ENCODE measurements at places on chromosomes 16 and 17.
A peak's percentile ranks its signal among the peaks of the same experiment; 100 is the strongest.

- DNase-seq = no peak
Measured at GRCh38 chr17:72523491-72523890, 402.7 kb downstream of the SOX9 start.

DNA sequence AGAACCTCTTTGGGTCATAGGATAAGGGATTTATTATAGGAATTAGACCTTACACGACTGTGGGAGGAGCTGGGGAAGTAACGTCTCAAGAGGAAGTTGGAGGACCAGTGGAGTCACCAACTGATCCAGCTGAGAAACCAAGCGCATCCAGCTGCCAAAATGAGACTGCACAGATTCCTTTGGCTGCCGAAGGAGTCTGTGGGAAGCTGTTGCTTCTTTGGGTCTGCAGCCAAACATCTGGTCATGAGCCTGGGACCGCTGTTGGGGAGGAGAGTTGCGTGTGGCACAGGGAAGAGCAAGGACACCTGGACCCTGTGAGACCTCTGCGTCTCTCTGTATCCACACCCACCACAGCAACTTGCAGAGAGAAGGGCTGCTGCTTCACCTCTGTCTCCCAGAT lies 2.4 kb upstream of the NACA2 start:
- DNase-seq = no peak

DNA sequence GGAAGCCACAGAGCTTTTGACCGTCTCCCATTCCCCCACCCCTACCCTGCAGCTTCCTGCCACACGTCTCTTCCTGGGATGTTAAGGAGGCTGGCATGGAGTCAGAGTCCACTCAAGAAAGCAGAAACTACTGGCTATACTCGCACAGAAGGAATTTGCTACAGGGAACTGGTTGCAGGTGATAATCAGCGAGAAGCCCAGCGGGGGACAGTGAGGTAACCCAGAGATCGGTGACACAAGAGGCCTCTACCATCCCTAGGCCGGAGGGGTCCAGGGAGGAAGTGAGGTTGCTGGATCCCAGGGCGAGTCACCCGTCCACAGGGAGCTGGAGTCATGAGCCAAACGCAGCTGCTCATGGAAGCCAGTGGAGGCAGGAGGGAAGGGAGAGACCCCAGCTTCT lies 93.7 kb downstream of the SDK2 start:
- no peak for DNase-seq

DNA sequence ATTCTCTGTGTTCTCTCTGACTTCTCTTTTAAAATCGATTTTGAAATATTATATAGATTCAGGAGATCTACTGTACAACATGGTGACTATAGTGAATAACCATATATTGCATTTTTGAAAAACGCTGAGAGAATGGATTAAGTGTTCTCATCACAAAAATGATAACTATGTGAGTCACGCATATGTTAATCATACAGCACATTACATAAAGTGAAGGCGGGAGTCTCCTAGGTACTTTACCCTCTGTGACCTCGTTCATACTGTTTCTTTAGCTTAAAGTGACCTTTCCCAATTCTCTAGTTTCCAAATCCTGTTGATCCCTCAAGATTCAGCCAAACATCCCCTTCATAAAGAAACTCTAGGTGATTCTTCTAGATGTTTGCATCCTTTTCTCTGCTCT lies 3.1 kb upstream of the KRTAP3-2 start:
- no peak for DNase-seq

GRCh38 chr16:28883221-28883996 lies 5.1 kb downstream of the ATP2A1 start:
- DNase-seq = no peak

GRCh38 chr17:5352681-5353289 lies 66.7 kb downstream of the NUP88 start:
- DNase-seq = no peak

DNA sequence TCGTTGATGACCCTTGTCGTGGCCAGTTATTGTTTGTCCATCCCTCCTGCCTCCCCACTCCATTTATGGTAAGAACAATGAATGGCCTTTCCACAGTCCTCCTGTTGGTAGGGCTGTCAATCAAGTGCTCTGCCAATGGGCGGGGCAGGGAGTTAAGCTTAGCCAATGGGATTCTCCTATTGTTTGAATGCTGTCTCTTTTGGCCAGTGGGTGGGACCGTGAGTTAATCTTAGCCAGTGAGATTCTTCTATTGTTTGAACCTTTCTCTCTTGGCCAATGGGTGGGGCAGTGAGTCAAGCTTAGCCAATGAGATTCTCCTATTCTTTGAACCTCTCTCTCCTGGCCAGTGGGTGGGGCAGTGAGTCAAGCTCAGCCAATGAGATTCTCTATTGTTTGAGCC lies 85.4 kb downstream of the IRX3 start:
- no peak for DNase-seq

GRCh38 chr16:11256661-11257130 lies 692 bp upstream of the SOCS1 start:
- DNase-seq = no peak

GRCh38 chr16:23156946-23157460 lies 7.8 kb upstream of the USP31 start:
- no peak for DNase-seq

GRCh38 chr17:77692571-77693161 lies 265.8 kb upstream of the TNRC6C start:
- peak; percentile 12 for DNase-seq

DNA sequence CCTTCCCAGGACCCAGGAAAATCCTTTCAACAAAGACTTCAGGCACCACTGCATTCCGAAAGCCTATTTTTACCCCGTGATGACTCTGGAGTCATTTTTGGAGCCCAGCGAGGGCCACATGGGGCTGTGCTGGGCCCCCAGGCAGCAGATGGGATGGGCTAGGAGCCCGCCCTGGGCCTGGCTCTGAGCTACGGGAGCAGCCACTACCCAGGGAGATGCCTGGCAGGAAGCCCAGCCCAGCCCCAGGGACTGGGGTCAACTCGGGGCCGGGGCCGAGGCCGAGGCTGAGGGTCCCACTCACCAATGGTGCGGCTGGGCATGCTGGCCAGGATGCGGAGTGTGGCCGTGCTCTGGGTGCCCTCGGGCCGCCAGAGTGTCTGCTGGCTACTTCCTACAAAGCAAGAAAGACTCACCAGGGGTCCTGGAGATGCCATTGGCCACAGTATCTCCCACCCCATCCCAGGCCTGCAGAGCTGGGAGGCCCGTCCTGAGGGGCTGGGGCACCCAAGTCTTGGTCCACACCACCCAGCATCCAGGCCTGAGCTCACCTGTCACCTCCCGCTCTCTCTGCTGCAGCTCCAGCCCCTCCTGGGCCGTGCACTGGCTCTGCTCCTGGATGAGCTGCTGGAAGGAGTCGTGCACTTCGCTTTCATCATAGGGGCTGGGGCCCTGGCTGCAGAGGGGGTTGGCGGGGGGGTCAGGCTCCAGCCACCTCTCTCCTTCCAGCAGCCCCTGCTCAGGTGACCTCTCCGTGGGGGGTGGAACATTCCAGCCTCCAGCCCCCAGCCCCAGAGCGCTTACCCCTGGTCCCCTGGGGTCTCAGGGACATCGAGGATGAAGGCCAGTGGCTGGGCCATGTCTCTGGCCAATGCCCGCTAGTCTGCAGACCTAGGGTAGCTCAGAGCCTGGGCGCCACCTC lies 2.3 kb downstream of the TMC6 start:
- DNase-seq = no peak

DNA sequence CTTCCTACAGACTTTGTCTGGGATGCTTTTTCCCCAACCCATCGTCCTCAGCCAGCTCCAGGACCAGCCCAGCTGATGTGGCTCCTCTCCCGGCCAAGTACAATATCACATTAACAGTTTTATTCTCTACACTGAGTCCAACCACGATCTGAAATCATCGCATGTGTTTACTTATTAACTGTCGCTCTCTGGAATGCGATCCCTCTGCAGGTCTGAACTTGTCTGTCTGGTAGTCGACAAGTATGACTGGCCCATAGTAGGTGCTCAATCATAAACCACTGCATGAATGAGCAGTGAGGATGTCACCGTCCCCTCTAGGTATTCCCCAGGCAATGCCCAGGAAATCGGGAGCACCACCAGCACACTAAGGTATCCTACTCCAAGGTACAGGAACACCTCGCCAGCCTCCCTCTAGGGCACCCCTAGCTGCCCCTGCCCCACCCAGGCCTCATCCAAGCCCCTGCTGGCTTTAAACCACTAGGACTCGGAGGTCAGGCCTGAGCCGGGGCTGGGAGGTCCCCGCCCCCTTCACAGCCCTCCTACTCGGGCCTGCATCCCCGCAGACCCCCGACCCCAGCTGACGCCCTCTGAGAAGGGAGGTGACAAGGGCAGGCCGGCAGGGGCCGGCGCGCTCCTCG lies 27.7 kb downstream of the RTN4RL1 start:
- no peak for DNase-seq

GRCh38 chr16:75380870-75381269 lies 52.4 kb downstream of the CFDP1 start:
- DNase-seq = no peak

DNA sequence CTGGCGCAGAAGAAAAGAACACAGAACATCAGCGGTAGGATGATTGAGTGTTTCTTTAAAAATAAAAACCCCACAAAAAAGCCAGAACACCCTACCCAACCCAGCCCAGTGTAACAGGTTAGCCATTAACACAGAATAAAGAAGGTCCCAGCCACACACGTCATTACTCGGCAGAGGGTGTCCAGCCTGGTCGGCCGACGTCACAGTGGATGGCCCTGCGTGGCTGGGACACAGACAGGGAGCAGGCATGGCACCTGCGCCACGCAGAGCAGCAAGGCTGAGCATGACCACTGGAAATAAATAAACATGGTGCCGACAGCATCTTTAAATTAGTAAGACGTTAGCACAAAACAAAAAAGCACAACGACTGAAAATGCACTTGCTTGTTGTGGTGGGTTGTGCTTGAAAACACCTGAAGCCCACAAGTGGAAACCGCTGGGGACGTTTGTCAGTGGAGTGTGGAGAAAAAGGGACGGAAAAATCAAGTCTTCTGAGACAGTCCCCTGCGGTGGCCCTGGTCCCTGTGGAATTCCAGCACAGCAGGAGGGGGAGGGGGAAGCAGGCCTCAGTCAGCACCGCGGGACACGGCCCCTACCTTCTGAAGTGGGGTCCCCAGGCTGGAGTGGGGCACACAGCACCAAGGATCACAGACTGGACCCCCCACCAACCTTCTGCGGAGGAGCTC lies 39.2 kb downstream of the SLC7A5 start:
- no peak for DNase-seq

- DNase-seq = no peak
Measured at GRCh38 chr16:12901597-12902461, at the start of gene SHISA9. TSS of gene SHISA9 (plus strand) at chr16:12901598.

DNA sequence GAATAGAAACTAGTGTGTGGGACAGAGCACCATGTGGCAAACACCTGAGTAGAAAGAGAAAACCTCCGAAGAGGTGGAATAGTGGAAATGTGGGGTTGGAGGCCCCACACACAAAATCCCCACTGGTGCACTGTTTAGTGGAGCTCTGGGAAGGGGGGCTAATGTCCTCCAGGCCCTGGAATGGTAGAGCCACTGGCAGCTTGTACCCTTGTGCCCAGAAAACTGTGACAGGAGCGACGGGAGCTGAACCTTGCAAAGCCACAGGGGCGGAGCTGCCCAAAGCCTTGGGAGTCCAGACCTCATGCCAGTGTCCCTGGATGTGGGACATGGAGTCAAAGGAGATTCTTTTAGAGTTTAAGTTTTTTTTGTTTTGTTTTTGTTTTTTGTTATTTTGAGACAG lies 50.6 kb downstream of the RNF112 start:
- no peak for DNase-seq

GRCh38 chr17:62920300-62920699 lies 45.7 kb upstream of the TANC2 start:
- DNase-seq = no peak

- no peak for DNase-seq
Measured at GRCh38 chr17:6059406-6059805, 10.8 kb upstream of the WSCD1 start.

- DNase-seq = no peak
Measured at GRCh38 chr17:31328160-31328535, 6.7 kb upstream of the EVI2A start.

- no peak for DNase-seq
Measured at GRCh38 chr16:4894276-4895150, 42.4 kb downstream of the PPL start.

DNA sequence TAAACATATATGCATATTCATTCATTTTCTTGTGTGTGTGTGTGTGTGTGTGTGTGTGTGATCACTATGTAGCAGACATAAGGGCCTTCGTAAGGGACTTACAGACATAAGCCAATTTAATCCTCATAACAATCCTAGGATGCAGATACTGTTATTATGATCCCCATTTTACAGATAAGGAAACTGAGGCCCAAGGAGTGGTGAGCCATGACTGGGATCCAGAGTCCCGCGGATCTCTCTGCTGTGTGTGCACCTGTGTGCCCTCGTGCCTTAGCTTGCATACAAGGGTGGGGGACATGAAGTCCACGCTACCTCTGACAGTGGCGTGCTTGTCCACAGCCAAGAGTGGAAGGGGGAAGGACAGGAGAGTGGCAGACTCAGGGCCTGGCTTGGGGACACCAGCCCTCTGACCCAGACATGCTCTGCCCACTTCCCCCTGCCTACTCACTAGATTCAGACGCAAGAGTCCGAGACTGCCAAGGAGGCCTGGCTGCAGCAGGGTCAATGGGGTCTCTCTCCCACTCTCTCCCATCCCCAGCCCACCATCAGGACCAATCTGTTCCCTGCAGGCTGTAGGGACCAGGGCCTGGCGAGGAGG lies 9.8 kb upstream of the SMTNL2 start:
- no peak for DNase-seq

DNA sequence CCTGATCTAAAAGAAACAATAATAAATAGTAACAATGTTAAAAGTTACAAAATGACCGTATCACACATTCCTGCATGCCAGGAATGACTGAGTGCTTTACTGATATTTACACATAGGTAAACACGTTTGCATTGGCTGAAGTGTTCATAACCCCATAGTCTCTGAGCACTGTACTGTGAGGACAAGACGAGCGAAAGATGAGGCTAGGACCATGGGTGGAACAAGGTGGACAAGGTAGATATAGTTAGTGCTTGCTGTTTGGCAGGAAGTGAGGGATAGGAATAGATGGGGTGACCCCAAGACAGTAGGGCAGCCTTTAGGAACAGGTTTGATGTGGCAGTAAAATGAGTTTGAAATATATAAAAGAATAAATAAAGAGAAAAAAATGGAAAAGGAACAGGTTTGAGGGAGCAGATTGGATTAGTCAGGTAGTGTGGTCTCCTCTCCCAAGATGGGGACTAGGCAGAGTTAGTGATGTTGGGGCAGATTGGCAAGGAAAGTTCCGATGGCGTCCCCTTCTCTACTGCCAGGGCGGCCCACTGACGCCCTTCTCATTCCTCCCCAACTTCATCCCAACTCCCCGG lies 452 bp upstream of the E2F4 start:
- no peak for DNase-seq

- DNase-seq = no peak
Measured at GRCh38 chr16:11090232-11090631, 145.9 kb downstream of the CLEC16A start.

DNA sequence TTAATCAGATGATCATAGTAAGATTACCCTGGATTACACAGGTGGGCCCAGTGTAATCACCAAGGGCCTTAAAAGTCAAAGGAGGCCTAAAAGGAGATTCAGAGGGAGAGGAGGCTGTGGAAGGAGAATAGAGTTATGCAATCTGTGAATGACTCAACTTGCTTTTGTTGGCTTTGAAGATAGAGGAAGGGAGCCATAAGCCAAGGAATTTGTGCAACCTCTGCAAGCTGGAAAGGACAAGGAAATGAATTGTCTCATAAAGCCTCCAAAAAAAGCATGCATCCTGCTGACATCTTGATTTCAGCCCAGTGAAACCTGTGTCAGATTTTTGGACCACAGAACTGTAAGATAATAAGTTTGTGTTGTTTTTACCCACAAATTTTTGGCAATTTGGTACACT lies 109.6 kb downstream of the CNTNAP4 start:
- no peak for DNase-seq

- no peak for DNase-seq
Measured at GRCh38 chr17:2636169-2636930, 42.9 kb downstream of the PAFAH1B1 start.

Data from effector memory CD8-positive, alpha-beta T cell (primary cell).